GM12892 (cell line): ENCODE measurements at places on chromosomes 13 and 19.

DNA sequence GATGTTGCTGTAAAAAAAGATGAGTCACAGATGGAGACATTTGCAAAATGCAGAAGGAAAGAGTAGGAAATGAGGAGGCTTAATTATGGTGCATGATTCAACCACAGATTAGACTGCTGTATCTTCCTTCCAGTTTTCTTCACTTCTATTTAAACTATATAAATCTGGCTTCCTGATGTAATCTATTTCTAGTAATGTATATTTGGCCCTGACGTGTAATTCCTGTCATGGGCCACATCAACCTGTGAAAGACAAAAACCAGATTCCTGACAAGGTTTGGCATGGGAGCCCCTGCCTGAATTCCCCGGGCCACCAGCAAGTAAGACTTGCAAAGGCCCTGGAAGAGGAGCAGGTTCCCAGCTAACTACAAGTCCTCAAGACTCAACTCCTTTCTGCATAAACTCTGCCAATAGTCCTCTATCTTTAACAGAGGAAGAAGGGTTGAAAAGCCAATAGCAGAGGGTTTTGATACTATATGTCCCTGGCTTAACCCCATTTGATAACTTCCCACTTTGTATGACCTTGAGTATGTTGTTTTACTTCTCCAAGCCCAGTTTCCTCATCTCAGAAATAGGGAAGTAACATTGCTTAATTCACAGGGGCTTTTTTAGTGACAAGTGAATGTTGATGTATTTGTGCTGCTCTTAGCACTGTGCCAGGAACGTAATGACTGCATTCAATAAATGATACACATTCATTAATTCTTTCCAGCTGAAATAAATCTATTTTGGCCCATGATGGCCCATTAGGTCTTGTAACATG is 172.7 kb downstream of the SPRY2 start:
- no peak for DNase-seq

DNA sequence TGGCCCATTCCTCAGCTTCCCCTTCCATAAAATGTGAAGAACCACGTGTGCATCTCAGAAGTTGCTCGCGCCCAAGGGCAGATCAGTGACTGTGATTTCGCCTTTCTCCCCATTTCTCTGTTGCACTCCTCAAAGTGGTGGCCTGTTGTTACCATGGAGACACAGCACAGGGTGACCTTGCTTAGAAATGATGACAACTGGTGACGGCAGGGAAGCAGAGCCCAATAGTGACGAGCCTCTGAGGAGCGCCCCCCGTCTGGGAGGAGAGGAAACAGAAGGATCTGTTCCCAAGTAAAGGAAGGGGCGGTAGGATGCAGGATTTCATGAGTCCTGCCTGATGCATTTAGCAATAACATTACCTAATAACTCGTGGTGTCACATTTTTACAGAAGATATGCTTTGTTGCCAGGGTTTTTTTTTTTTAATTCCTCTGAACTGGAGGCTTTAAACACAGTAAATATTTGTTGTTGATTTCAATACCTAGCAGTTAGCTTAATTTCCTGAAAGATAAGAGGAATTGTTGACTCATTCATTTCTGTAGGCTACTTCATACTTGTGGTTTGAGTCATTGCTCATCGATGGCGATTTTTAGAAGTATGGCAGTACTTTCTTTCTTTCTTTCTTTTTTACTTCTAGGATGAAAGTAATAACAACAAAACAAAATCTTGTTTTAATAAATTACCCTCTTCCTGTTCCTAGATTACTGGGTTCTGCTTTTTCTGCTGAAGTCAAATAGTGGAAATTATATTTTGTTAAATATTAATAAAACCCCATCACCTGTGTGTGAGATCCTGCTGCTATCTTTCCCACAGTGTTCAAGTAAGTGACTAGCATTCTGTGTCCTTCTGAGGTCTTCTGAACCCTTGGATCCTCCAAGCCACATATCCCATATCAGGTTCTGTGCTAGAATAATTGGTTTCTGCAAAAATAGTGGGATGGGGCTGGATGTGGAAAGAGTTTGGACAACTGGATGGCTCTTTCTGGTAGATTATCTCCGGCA is 36.0 kb downstream of the MBNL2 start:
- DNase-seq: no peak

DNA sequence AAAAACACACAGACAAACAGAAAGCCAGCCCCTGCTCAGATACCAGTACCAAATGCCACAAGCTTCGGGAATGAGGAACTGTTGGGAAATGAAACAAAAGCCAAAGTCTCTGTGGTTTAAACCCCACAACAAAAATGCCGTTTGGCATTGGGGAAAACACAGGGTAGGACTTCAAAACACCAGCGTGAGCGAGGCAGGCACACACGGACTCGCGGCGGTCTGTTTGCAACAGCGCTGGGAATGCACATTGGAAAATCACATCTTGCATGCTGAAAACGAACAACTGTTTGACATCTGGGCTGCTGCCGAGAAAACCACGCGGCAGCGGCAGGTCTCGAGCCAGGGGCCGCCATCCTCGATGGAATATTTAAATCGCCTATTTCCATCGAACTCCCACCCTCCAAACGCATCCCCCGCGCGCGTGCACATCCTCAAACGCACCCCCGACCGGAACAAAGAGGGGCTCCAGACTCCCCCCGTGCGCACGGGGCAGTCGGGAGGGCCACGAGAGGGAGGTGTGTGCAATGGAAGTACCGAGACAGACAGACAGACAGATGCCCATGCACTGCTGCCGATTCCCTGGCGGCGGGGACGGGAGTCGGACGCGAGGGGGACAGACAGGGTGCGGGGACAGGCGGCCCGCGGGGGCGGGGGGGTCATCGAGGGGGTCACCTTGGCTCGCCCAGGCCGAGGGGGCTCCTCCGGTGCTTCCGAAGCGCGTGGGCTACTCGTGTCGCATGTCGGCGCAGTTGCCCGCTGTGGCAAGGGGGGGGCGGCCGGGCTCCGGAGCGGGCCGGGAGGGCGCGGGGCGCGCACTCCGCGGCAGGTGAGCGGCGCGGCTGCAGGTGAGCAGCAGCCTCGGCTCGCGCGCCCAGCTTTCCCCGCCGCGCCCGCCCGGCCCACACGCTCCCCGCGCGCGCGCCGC is at the start of gene GPR12:
GPR12 (minus strand) TSS at position 880 of the 925 bp plus-strand sequence. CDS start 959 bp downstream, outside the sequence.
- no peak for DNase-seq

- no peak for DNase-seq
Observed at GRCh38 chr13:32476021-32476731, 48.2 kb upstream of the N4BP2L1 start.

- DNase-seq: no peak
Observed at GRCh38 chr19:45094137-45094536, 1.2 kb downstream of the PPP1R37 start.

GRCh38 chr19:48615231-48616040 is 560 bp upstream of the FAM83E start:
- no peak for DNase-seq

- no peak for DNase-seq
Observed at GRCh38 chr19:33686687-33687480, 65.1 kb downstream of the CHST8 start.

- peak; percentile 81 for DNase-seq
Observed at GRCh38 chr19:42199440-42200115, 17.9 kb downstream of the DEDD2 start.

DNA sequence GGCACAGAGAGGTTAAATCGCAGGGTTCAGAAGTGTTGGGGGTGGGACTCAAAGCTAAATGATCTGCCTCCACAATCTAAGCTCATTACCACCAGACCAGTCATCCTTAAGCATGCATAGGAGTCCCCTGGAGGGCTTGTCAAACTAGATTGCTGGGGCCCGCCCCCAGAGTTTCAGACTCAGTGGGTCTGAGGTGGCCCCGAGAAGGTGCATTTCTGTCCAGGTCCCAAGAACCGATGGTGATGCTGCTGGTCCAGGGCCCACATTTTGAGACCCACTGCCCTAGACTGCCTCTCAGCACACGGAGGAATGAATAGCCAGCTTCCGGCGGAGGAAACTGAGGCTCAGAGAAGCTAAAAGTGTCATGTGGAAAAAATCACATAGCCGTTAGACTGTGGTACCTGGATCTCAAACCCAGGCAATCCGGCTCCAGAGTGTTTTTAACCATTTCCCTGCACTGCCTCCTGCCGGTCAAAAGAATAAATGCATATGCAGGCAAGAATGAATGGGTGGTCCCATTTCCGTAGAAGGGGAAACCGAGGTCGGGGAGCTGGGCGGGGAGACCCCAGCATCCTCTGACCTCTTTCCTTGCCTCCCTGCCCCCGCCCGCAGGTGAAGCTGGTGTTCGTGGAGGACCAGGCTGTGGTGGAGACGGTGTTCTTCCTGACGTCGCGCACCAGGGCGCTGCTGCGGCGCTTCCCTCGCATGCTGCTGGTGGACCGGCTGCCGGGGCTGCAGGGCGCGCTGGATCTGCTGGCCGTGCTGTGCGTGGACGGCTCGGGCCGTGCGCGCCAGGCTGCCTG is 23.8 kb downstream of the ZSWIM9 start:
- peak; percentile 47 for DNase-seq
